ENCODE measurements at places on chromosomes 3 and 15. TPM values are rescaled to one million over a fixed set of nuclear protein-coding genes. Genes with fewer than 3 reads are reported as not detected.

LSM3 gene
- 20.1 TPM for total RNA-seq

- no peaks in the 10 kb centered on the region for H3K4me1 ChIP-seq
- no peak overlapping the region for H3K4me3 ChIP-seq
- H3K36me3 ChIP-seq: peaks cover 4% of the 10 kb centered on the region
- DNase-seq: no peak
- H3K27me3 ChIP-seq: no peaks in the 10 kb centered on the region
Observed at GRCh38 chr3:54283470-54283869, 161.1 kb downstream of the CACNA2D3 start.

GRCh38 chr3:141367038-141367730 is 1.1 kb upstream of the ZBTB38 start:
- no peaks in the 10 kb centered on the region for H3K36me3 ChIP-seq
- H3K27ac ChIP-seq: no peak overlapping the region
- H3K27me3 ChIP-seq: no peaks in the 10 kb centered on the region
- H3K4me1 ChIP-seq: peaks cover 28% of the 10 kb centered on the region
- no peak overlapping the region for H3K4me3 ChIP-seq
- no peak for DNase-seq

BSN gene
- total RNA-seq: 5.4 TPM

ANKUB1 gene
- total RNA-seq: not detected

SYNPR gene
- total RNA-seq: 2.6 TPM

CFAP20DC gene
- 11.4 TPM for total RNA-seq

GRCh38 chr15:90818251-90819210 is 49.9 kb upstream of the FURIN start:
- no peaks in the 10 kb centered on the region for H3K27me3 ChIP-seq
- peaks cover 8% of the 10 kb centered on the region for H3K4me1 ChIP-seq
- H3K27ac ChIP-seq: no peak overlapping the region
- no peak overlapping the region for H3K4me3 ChIP-seq
- peak; percentile 65 for DNase-seq

FSD2 gene
- total RNA-seq: 0.08 TPM

DNA sequence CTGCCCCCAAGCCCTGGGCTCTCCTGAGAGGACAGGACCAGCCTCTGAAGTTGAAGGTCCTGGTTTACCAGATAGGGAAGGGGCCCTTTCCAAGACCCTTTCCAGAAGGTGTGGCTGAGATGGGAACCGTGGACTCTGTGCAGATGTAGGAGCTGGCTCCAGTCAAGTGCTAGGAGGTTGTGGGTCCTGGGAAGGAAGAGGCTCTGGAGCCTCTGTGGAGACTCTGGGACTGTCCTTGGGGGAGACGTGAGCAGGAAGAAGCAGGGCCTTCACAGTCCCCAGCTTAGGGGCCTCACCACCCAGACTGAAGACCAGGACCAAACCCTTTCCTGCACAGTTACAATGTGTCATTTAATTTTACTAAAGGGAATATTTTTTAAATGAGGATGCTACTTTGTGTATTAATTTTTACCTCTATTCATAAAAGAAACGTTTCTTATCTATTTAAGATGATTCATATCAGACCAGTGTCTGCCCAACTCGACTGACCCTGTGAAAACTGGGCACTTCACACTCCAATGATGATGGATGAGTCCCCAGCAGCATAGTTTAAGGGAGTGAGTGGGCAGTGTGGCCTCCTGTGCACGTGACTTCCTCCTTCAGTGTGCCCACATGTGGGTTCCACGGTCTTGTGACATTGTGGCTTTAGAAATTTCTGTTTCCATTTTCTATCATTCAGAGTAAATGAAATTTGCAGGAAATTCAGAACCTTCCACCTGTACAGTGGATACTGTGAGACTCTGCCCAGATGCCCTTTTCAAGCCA is 10.9 kb downstream of the CCR5AS start:
- peaks cover 11% of the 10 kb centered on the region for H3K4me1 ChIP-seq
- no peaks in the 10 kb centered on the region for H3K36me3 ChIP-seq
- no peak overlapping the region for H3K27ac ChIP-seq
- no peak overlapping the region for H3K4me3 ChIP-seq

C2CD4B gene
- 1.5 TPM for total RNA-seq

GOLGA6B gene
- not detected for total RNA-seq

DNA sequence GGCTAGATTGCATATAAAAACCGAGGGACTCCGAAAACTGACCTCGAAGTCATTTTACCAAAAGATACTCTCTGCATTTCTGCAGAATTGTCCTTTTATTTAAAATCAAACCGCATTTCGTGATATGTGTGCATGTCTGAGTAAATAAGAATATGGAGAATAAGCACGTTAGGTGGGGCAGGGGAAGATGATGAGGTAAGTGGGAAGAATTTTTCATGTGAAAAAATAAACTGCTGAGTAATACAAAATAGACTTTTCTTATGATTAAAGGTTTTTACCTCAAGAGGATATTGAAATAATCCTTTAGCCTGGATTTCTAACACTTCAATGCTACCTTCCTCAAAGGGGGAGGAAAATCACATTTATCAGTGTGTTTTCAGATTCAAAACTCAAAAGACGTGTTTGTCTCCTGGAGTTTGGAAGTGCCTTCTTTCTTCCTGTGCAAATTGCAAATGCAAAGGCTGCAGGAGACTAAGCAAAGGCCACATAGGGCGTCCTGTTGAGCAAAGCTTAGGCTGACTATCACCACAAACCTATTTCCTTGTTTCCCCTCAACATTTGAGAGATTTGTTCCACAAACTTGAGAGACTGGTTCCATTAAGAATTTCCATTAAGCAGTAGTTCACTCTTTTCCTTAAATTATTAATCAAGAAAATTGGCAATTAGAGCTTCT is 813.5 kb downstream of the MCTP2 start:
- no peaks in the 10 kb centered on the region for H3K36me3 ChIP-seq
- peak; percentile 39 for DNase-seq
- peak overlapping the region; percentile 43 for H3K27ac ChIP-seq
- no peaks in the 10 kb centered on the region for H3K27me3 ChIP-seq
- H3K4me1 ChIP-seq: peaks cover 41% of the 10 kb centered on the region

GRCh38 chr15:101168463-101168824 is 83.4 kb downstream of the CHSY1 start:
- H3K27ac ChIP-seq: no peak overlapping the region
- no peak overlapping the region for H3K4me3 ChIP-seq
- H3K27me3 ChIP-seq: no peaks in the 10 kb centered on the region

GRCh38 chr3:186940967-186941366 is 10.6 kb downstream of the ST6GAL1 start:
- 0 out of 2 replicates have a peak overlapping the region, but pooled peaks have one; percentile 10 for H3K27ac ChIP-seq
- no peak overlapping the region for H3K4me3 ChIP-seq
- H3K36me3 ChIP-seq: peaks cover 6% of the 10 kb centered on the region
- DNase-seq: no peak
- peaks cover 23% of the 10 kb centered on the region for H3K4me1 ChIP-seq

- H3K27ac ChIP-seq: no peak overlapping the region
- DNase-seq: no peak
- H3K4me1 ChIP-seq: no peaks in the 10 kb centered on the region
- H3K36me3 ChIP-seq: no peaks in the 10 kb centered on the region
- no peaks in the 10 kb centered on the region for H3K27me3 ChIP-seq
Observed at GRCh38 chr15:60757831-60758570, 279.1 kb upstream of the ICE2 start.

- H3K27ac ChIP-seq: no peak overlapping the region
- H3K4me1 ChIP-seq: no peaks in the 10 kb centered on the region
- DNase-seq: no peak
- H3K36me3 ChIP-seq: no peaks in the 10 kb centered on the region
- H3K27me3 ChIP-seq: no peaks in the 10 kb centered on the region
- no peak overlapping the region for H3K4me3 ChIP-seq
Observed at GRCh38 chr15:69881302-69881670, 216.4 kb downstream of the TLE3 start.

GRCh38 chr3:71163198-71163918 is 420.2 kb downstream of the FOXP1 start:
- peaks cover 23% of the 10 kb centered on the region for H3K4me1 ChIP-seq
- no peak overlapping the region for H3K4me3 ChIP-seq
- H3K27me3 ChIP-seq: no peaks in the 10 kb centered on the region

GRCh38 chr3:9028134-9028533 is 64.9 kb upstream of the RAD18 start:
- H3K27ac ChIP-seq: no peak overlapping the region
- no peaks in the 10 kb centered on the region for H3K27me3 ChIP-seq
- H3K4me1 ChIP-seq: no peaks in the 10 kb centered on the region
- H3K36me3 ChIP-seq: no peaks in the 10 kb centered on the region

IL12A gene
- 0.69 TPM for total RNA-seq

- H3K27ac ChIP-seq: no peak overlapping the region
- peaks cover 23% of the 10 kb centered on the region for H3K4me1 ChIP-seq
- no peak overlapping the region for H3K4me3 ChIP-seq
- DNase-seq: no peak
- no peaks in the 10 kb centered on the region for H3K36me3 ChIP-seq
Observed at GRCh38 chr15:46461416-46461815, 826.6 kb downstream of the SQOR start.

GRCh38 chr3:187665764-187666402 is 4.3 kb downstream of the SST start:
- peaks cover 8% of the 10 kb centered on the region for H3K4me1 ChIP-seq
- no peaks in the 10 kb centered on the region for H3K36me3 ChIP-seq
- DNase-seq: no peak
- H3K4me3 ChIP-seq: no peak overlapping the region
- no peak overlapping the region for H3K27ac ChIP-seq

GRCh38 chr3:124669470-124669869 is 60.8 kb upstream of the UMPS start:
- no peak overlapping the region for H3K4me3 ChIP-seq
- H3K27ac ChIP-seq: no peak overlapping the region
- H3K36me3 ChIP-seq: no peaks in the 10 kb centered on the region
- no peaks in the 10 kb centered on the region for H3K4me1 ChIP-seq
- H3K27me3 ChIP-seq: no peaks in the 10 kb centered on the region
- no peak for DNase-seq

ACSBG1 gene
- total RNA-seq: 10.0 TPM

DNA sequence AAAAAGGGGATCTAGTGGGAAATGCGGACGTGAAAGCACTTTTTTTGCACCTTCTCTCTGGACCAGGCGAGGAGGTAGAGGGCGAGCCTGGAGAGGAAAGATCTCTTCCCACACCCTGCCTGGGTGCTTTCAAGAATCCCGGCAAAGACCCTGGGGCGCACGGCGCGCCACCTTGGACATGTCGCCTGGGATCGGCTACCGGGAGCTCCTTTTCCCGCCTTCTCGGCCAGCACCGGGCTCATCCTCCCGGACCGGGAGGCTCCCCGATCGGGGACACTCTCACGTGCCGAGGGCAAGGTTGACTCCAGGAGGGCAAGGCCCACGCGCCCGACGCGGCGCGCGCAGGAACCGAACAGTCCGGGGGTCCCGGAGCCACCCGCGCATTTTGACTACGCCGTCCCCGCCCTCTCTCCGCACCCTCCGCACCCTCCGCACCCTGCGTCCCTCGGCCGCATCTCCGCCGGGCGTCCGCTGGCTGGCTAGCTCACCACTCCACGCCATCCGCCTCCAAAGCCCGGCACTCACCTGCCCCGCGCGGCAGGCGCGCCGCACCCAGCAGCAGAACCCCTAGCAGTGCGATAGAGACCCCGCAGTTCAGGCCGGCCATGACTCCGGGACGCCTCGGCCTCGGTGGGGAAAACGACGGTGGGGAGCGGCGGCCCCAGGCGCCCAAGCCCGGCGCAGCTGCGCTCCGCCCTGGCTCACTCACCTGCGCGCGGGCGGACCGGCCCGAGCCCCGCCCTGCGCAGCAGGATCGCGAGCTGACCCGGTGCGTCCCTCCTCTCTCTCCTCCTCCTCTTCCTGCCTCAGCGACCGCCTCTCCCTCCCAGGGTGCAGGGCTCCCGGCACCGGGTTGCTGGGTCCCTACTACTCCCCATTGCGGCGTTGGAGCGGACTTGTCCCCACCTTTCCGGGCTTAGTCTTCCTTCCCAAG is at the start of gene CDCP1:
CDCP1 (minus strand) TSS at position 698 of the 934 bp plus-strand sequence; CDS start at position 607, 91 bp downstream.
- peak; percentile 83 for DNase-seq
- H3K27me3 ChIP-seq: peaks cover 42% of the 10 kb centered on the region
- no peak within 1 kb of the TSS for H3K27ac ChIP-seq

- DNase-seq: no peak
- H3K4me3 ChIP-seq: no peak overlapping the region
- 0 out of 2 replicates have a peak, but pooled peaks cover 2% of the 10 kb centered on the region for H3K4me1 ChIP-seq
- no peak overlapping the region for H3K27ac ChIP-seq
Observed at GRCh38 chr3:135197246-135197645, 402.2 kb downstream of the EPHB1 start.

GRCh38 chr3:54481606-54482365 is 359.4 kb downstream of the CACNA2D3 start:
- no peaks in the 10 kb centered on the region for H3K4me1 ChIP-seq
- no peak overlapping the region for H3K4me3 ChIP-seq
- H3K27me3 ChIP-seq: no peaks in the 10 kb centered on the region

ANKRD63 gene
- total RNA-seq: 0.74 TPM

GHSR gene
- total RNA-seq: not detected

- H3K27me3 ChIP-seq: no peaks in the 10 kb centered on the region
- peaks cover 19% of the 10 kb centered on the region for H3K4me1 ChIP-seq
- H3K4me3 ChIP-seq: no peak overlapping the region
- no peak for DNase-seq
Observed at GRCh38 chr3:182239316-182239715, 527.6 kb downstream of the SOX2 start.

C3orf70 gene
- total RNA-seq: 1.5 TPM

ISLR gene
- total RNA-seq: not detected

DNA sequence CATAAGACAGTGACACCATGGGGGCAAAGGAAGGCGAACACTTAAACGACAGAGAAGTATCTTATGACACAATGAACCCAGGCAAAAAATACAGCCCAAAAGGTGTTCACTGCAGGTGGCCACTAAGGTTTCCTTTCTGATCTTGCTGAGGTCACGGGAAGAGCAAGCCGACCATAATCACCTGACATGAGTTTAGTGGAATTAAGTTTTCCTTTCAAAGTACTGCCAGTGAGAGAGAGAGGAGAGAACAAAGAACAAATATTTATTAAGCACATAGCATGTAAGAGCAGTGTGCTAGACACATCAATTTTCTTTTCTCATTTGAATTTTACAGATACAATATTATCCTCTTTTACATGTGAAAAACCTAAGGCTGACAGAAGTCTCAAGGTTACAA is 102.3 kb downstream of the NR1I2 start:
- H3K27ac ChIP-seq: no peak overlapping the region
- no peaks in the 10 kb centered on the region for H3K4me1 ChIP-seq
- no peaks in the 10 kb centered on the region for H3K27me3 ChIP-seq
- peaks cover 4% of the 10 kb centered on the region for H3K36me3 ChIP-seq
- DNase-seq: no peak
- no peak overlapping the region for H3K4me3 ChIP-seq

ADPRH gene
- total RNA-seq: 3.4 TPM

- peaks cover 16% of the 10 kb centered on the region for H3K4me1 ChIP-seq
- DNase-seq: peak; percentile 61
- H3K27me3 ChIP-seq: no peaks in the 10 kb centered on the region
- H3K36me3 ChIP-seq: no peaks in the 10 kb centered on the region
Observed at GRCh38 chr3:188205992-188206416, 52.0 kb downstream of the LPP start.

- H3K27ac ChIP-seq: no peak overlapping the region
- H3K36me3 ChIP-seq: no peaks in the 10 kb centered on the region
- no peak overlapping the region for H3K4me3 ChIP-seq
- DNase-seq: no peak
- H3K27me3 ChIP-seq: no peaks in the 10 kb centered on the region
Observed at GRCh38 chr3:152383136-152383606, 114.4 kb downstream of the MBNL1 start.

All from GM23338 (cell line).